ENCODE measurements at places on chromosomes 11 and 22.
A peak's percentile ranks its signal among the peaks of the same experiment; 100 is the strongest.

- DNase-seq = no peak
Measured at GRCh38 chr22:43846966-43847365, 15.3 kb downstream of the SULT4A1 start.

DNA sequence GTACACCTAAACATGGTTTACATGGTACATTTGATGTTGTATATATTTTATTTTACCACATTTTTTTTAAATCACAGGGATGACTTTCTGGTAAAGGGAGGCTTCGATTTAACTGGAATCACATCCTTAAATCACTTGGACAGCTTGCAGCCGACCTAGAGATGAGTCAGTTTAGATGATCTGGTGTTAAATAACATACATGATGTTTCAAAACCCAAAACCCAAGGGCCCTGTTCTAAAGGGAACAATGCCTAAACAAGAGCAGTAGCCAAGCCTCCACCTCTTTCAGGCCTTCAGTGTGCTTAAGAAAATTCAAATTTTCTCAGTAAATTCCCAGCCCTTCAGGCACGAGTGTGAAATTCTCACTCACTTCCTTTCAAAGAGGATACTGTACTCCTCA lies 108.8 kb downstream of the WT1 start:
- DNase-seq = no peak

DNA sequence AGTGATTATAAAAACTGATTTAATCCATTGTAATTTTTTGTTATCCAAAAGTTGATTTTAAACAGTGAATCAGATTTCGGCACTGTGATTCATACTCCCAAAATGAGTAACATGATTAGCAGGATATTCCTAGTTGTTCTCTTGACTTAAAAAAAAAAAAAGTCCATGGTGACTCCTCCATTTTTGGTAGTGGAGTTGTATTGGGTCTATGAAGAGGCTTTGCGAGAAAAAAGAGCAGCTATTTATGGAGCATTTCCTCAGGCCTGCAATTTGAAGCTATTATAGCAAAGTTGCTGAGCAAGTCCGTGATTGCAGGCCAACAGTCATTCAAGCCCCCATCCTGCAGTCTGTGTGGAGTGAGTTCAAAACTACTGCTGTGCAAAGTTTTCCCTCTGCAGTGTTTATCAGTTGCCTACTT lies 28.8 kb downstream of the YAP1 start:
- no peak for DNase-seq

- no peak for DNase-seq
Measured at GRCh38 chr22:46632646-46633249, 12.6 kb downstream of the GRAMD4 start.

DNA sequence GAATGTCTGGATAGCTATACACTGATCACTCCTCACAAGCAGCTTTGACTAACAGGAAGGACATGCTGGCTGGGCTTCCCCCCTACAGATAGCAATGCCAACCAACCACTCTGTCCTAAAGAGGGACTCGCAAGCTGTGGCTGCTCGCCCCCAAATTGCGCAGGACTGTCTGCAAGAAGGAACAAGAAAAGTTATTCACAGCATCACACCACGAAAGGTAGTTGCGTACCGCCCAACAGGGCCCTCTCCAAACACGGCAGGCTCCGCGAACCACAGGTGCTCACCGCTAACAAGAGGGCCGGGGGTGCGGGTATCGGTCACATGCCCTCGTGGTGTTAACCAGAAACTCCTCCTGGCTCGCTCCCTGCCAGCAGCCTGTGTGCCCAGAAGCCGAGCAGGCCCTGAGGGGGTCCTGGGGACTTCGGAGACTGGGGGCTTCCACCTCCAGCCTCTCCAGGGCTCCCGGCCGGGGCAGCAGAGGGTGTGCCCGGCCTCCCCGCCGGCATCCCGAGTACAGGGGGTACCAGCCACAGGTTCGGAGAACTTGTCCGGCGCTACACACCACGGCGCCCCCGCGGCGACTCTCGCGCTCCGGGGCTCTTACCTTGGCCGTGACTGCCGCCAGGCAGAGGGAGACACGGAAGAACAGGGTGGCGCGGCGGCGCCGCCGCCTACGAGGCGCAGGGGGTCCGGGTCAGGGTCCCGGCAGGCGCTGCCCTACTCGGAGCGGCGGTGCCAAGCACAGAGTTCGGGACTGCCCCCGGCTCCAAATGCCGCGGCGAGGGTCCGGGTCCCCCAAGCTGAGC lies 682 bp downstream of the LARGE1 start:
- peak; percentile 31 for DNase-seq

- no peak for DNase-seq
Measured at GRCh38 chr11:85855341-85855656, at the start of gene CCDC83. TSS of gene CCDC83 (plus strand) at chr11:85855383. CDS start at chr11:85865124, 9,741 bp downstream.

GRCh38 chr11:73446766-73447165 lies 70.6 kb downstream of the RELT start:
- no peak for DNase-seq

GRCh38 chr11:95778699-95779098 lies 10.9 kb downstream of the FAM76B start:
- no peak for DNase-seq

DNA sequence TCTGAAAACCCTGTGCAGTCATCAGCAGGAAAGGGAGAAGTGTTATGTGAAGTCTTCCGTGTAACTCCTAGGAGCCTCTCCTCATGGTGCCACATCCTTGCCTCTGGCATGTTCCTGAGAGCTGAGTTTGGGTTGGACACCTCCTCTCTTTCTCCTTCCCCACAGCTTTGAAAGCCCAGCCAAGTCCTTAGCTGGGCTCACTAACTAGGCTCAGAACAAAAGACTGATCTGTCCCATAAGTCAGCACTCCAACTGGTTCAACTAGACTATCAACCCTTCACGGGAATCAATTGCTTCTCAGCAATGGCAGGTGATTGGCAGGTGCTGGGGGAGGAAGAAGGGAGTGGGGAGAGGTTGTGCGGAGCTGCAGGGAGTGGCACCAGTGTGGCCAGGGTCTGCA lies 509.9 kb upstream of the B3GAT1 start:
- DNase-seq = no peak

- DNase-seq = no peak
Measured at GRCh38 chr11:78768971-78769370, 194.3 kb upstream of the NARS2 start.

GRCh38 chr11:7759010-7759409 lies 37.7 kb downstream of the OR5P2 start:
- DNase-seq = peak; percentile 30

- no peak for DNase-seq
Measured at GRCh38 chr11:102237096-102237735, 80.1 kb upstream of the BIRC3 start.

DNA sequence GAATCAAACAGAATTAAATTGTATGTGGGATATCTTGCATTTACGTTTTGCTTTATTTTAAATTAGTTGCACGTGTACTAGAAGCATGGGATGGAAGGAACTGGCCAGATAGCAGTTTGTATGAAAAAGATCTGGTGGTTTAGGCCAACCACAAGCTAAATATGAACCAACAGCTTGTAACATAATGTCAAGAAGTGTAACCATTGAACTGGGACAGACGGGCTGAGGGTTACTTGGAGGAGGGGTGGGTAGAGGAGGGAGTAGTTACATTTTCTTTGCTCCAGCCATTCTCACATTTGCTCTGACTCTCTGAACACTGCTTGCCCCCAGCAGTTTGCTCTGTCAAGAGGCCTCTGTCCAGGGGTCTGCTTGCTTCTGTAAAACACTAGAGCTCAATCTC lies 31.7 kb upstream of the CXCR5 start:
- DNase-seq = peak; percentile 67

GRCh38 chr22:18974477-18975180 lies 38.5 kb upstream of the PRODH start:
- DNase-seq = no peak

DNA sequence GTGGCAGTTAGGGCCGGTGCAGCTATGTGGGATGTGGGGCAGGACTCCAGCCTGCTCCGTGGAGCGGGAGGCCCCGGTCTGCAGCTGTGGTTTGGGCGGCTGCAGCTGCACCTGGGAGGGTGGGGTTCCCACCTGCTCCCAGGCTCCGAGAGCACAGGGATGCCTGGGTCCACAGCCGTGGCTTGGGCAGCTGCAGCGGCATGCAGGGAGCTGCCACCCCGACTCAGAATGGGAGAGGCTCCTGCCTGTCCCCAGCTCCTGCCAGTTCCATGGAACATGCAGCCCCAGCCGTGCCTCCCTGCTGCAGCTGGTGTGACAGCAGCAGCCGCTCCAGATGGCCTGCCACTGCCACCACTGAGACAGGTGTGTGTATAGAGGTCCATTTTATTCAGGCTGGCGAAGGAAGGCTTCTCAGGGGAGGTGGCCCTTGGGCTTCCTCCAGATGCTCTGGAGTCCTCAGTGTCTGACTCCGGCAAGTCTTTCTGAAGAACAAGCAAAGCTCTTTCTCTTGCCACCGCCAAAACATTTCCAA lies 21.8 kb upstream of the UPK3A start:
- DNase-seq = no peak

DNA sequence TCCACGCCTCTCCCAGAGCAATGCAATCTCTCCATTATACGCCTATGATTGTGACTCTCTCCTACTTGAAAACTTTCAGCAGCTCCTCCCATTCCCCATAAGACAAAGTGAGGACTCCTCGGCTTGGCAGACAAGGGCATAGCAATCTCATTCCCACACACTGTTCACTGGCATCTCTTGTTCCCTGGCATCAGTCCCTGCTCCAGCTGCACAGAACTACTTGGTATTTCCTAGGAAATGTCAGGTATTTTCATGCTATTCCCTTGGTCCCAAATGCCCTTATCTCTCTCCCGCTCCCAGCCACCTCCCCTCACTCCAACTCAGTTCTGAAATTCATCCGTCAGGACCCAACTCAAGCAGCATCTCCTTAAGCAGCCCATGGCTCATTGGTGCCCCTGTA lies 28.4 kb downstream of the TMPRSS5 start:
- DNase-seq = no peak
